Cortex of kidney (tissue), 1 donor: ENCODE measurements at places on chromosomes 4 and X.

- DNase-seq: no peak
These were observed 68.2 kb upstream of the WWC2 start for GRCh38 chr4:183030823-183031222.

- no peak for DNase-seq
These were observed 126.9 kb downstream of the MFAP3L start for GRCh38 chr4:169899295-169899694.

DNA sequence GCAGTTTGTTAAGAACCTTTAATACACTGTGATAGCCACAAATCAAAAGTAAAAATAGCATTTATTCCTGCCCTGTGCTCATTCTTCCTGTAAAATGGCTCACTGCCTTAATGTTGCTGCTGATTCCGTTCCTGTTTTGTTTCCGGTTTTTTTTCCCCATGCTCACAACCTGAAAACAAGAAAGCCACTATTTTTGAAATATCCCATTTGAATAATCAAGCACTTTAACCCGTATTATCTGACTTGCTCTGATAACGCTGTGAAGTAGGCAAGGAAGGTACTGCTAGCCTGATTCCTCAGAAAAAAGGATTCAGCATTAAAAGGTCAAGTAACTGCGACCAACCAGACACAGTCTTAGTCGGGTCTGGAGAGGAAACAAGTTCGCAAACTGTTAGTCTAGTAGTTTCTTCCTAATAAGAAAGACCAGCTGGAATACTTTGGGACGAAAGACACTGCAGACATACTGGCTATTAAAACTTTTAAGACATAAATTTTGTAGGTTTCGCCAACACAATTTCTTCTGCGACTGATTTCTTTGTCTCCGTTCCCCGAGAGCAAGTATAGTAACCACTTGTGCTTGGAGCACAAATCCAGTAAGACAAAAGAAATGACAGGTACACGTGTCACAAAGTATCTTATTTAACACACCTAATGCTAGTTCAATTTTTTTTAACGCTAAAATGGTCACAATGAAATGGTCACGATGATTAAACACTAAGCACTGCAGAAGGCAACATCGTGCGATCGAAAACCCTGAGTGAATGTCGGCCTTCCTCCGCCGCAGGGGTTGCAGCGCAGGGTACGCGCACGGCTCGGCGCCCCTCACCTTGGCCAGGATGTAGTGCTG lies 802 bp downstream of the COX18 start:
- DNase-seq: no peak

DNA sequence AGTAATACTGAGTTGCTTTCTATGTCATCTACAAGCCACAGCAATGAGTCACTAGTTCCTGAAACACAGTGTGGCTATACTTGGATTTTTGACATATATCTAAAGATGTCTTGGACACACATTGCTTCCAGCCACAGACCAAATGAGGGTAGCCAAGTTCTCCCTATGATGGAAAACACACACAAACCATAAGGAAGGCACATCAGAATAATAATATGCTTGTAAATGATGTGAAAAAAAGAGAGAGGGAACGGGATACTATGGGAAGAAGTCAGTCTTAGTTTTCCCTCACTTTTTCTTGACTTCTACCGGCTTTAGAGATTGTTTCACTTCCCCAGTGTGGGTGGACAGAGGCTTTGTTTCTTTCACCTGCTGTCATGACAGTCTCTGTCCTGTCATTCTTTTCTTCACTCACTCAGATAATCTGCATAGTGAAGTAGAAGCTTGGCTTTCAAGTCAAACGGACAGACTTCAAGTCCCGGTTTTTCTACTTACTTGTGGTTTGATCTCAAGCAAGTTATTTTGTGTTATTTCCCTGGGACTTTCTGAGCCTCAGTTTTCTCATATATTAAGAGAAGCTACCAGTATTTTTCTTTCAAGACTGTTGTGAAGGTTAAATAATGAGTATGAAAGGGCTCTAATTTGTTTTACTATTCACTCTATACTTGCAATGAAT lies 34.7 kb downstream of the P2RY10 start:
- no peak for DNase-seq

GRCh38 chr4:113784497-113785250 lies 23.1 kb upstream of the CAMK2D start:
- no peak for DNase-seq

DNA sequence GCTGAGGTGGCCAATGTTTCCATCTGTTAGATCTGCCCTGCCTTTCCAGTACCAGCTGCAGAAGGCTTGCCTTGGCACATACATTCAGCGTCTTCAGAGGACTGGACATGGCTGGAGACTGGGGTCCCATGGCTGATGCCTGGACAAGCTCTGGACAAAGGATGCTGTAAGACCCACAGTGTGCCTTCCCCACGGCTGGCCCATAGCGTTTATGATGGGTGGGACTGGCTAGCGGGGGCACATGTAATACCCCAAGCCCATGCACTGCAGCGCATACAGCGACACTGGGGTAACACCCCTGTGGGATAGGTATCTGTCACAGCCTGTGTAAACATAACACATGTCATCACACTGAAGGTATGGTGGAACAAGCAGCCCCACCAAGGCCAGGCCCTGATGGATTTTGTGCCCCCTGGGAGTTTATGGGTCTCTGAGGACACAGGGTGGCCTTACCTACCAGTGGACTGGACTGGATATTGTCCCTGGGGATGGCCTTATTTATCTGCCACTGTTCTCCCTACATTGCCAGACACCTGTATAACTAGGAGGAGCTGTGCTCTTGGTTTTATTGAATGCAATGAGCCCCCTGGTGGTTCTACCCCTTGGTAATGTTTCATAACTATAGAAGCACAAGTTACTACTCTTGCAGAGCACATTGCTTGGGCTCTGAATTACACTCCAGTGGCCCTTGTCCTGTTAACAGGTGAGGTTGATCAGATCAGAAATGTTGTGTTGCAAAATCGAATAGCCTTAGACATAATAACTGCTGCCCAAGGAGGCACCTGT lies 34.3 kb upstream of the TACR3 start:
- no peak for DNase-seq

DNA sequence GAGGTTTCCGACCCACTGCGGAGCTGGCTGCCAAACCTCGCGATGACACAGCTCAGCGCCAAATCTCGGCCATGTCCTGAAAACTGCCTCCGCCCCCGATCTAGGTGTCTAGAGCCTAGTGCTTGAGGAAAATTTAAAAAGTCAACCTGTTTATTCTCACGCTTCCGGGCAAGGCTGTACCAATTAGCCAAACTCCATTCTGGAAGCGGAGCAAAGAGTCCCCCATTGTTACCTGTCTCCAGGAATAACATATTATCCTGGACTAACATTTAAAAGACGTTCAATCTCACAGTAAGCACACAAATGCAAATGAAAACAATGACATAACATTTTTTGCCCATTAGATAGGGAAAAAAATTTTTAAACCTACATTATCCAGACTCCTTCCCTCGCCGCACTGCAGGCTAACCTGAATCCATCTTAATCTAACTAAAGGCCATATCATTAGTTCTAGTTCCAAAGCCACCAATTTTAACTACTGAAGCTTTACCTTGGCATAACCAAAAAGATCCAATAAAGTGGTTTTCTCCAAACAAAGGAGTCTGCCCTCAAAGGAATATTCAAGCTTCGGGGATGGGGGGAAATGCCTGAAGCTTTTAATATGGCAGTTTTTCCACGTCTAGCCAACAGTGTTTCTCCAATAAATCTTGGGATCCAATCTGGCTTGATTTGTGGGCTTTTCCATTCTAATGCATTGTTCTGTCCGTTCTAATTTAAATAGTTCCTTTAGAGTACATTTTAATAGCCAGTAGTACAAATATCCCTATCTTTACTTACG lies 1.9 kb downstream of the HUWE1 start:
- DNase-seq: no peak

DNA sequence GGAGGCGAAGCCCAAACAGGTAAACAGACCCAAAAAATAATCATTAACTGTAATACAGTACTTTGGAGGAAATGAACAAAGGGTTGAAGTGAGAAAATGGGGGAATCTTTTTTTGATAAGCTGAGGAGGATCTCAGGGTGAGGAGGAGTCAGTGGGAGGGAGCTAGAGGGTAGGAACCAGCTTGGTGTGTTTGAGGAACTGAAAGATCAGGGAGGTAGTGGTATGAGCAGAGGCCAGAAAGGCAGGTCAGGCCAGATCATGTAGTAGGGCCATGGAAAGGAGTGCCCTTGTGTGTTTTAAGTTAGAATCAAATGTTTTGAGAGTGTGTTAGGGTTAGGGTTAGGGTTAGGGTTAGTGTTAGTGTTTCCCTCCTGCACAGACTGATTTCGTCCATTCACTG lies 48.8 kb downstream of the PPP2R2C start:
- DNase-seq: no peak

GRCh38 chr4:141513866-141514265 lies 122.5 kb upstream of the IL15 start:
- no peak for DNase-seq

- no peak for DNase-seq
These were observed 83.8 kb downstream of the SNX25 start for GRCh38 chr4:185293202-185293601.

- DNase-seq: no peak
These were observed 93.3 kb downstream of the TIGD2 start for GRCh38 chr4:89204624-89205023.

DNA sequence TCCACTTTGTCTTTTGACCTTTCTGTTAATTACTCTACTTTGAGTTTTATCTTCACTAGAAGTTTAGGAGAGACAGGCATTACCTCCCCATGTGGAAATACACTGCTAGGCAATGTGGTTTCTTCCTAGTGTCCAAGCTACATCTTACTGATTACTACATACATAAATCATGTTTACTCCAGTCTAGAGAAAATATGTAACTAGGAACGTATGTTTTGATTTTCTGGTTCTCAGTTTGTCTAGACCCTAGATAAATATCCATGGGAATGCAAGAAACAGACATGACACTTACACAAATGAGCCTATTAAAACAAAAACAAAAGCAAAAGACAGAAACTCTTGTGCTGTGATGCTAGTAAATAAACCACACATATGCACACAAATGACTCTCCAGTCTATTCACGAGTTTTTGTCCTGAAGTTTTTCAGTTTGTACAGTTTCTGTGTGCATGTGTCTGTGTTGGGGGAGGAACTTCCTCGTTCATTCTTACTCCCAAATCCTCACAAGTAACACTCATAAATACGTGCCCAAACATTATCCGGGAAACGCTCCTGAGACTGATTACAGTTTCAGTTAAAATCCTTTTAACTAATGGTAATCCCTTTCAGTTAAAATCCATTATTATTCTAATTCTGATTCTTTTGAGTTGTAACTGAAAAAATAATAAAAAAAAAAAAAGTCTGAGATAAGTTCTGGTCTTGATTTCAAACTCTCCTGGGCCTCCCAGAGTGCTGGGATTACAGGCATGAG lies 283.5 kb upstream of the FTHL17 start:
- no peak for DNase-seq

DNA sequence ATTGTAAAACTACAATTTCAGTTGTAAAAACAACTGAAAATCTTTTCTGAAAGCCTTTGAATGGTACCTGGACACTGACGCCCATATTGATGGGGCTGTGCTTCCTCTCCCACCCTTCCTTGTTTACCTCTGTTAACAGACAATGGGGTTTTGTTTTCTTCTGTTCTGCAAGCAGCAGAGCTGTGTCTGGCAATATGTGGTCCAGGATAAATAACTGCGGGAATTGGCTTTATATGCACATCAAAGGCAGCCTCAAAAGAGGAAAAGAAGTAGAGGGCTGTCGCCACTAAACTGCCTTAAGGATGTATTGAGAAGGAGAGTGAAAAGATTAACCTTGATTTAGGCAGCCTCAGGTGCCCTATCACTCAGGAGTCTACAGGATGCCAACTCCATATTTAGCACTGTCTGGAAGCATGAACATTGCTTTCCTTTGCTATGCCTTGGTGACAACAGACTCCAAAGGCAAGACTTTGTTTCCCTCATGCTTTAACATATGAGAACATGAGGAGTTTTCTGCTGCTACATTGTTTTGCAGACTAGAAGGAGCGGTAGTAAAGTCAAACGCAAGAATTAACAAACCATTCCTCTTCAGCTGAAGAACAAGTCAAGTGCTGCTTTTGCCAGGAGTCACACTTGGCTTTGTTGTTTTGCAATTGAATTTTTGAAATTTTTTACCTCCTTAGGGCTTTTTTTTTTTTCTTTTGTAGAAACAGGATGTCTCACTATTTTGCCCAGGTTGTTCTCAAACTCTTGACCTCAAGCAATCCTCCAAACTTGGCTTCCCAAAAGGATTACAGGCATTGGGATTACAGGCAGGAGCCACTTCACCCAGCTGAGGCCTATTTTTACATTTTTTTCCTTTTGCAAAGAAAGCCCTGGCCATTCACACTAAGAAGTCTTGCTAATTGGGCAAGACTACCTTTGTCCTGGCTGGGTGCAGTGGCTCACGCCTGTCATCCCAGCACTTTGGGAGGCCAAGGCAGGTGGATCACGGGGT lies 3.0 kb downstream of the IL21 start:
- no peak for DNase-seq

- no peak for DNase-seq
These were observed 289.7 kb downstream of the STK32B start for GRCh38 chr4:5340991-5341451.

GRCh38 chr4:5734853-5735252 lies 23.9 kb downstream of the EVC start:
- DNase-seq: no peak

- no peak for DNase-seq
These were observed 8.2 kb downstream of the AMBN start for GRCh38 chr4:70600305-70600704.

DNA sequence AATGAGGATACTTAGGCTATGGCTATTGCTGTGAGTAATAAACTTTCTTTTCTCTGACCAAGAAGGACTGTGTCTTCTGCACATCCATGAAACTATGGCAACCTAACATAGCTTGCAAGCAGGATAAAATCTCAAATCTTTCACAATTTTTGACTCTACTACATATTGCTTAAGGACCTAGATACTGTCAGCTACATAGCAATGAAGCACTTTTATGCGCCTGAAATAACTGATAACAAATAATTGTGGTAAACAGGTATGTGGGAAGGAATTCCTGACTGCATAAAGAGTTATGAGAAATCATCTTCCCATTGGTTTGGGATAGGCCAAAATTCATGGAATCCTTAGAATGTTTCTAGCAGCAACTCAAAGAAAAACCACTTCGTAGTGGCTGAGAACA lies 41.2 kb upstream of the PDGFC start:
- DNase-seq: no peak

GRCh38 chr4:15376594-15376993 lies 51.2 kb upstream of the C1QTNF7 start:
- DNase-seq: no peak

GRCh38 chr4:115287426-115287825 lies 174.0 kb upstream of the NDST4 start:
- DNase-seq: no peak

DNA sequence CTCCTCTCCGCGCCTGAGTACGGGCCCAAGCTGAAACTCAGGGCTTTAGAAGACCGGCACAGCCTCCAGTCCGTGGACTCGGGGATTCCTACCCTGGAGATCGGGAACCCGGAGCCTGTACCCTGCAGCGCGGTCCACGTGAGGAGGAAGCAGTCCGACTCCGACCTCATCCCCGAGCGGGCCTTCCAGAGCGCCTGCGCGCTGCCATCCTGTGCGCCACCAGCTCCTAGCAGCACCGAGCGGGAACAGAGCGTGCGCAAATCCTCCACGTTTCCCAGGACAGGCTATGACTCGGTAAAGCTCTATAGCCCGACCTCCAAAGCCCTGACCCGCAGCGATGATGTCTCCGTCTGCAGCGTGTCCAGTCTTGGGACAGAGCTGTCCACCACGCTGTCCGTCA lies 13.9 kb downstream of the TBC1D14 start:
- DNase-seq: no peak
